Activated CD4-positive, alpha-beta T cell treated with anti-CD3 and anti-CD28 coated beads, Interleukin-2, amount 50 U/mL, for 24 hours (primary cell): ENCODE measurements at places on chromosomes 6 and 20.
A peak's percentile ranks its signal among the peaks of the same experiment; 100 is the strongest.

DNA sequence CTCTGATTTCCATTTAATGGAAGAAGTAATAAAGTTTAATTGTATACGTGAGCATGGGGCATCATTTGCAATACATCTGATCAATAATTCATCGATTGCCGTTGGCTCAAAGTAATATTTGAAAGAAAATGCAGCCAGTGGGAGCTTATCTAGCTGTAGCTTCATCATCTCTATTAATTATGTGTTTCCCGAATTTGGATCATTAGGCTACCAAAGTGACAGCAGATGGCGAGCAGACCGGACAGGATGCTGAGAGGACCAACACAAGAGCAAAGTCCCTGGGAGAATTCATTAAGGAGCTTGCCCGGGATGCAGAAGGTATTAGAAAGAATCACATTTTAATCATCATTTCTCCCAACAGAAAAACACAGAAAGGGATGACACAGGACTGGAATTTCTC, 327.1 kb downstream of the ARHGAP18 start:
- no peak for DNase-seq

- DNase-seq = no peak
These were observed 181.9 kb upstream of the QKI start for GRCh38 chr6:163232649-163233048.

GRCh38 chr6:16804546-16805242, 43.4 kb upstream of the ATXN1 start:
- no peak for DNase-seq

DNA sequence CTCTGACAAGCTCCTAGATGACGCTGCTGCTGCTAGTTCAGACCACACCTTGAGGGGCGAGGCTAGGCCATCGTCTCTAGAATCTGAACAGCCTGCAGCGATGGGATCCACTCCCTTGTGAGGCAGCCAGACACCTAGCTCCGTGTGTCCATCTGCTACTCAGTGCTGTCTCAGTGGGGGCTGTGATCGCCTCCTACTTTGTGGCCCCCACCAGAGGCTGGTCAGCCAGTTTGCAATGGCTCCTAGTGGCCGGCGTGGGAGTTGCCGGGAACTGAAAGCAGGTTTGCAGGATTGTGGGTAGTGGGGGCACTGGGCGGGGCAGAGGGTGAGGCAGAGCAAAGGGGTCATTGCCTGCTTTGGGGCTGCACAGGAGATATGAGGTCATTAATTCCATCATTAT, 2.8 kb downstream of the CCN5 start:
- DNase-seq = no peak

DNA sequence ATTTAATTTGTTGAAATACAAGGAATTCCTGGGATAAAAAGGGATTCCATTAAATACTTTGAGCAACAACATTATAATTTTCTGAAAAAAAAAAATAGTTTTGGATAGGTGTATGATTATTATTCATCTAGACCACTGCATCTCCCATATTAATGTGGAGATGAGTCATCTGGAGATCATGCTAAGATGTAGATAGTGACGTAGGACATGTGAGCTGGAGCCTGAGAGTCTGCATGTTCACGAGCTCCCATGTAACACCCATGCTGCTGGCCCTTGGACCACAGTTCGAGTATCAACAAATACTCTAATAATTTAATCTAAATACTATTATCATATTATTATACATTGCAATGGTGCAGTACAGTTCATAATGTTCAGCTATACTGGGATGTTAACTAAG, 91.6 kb downstream of the EPM2A start:
- DNase-seq = no peak

DNA sequence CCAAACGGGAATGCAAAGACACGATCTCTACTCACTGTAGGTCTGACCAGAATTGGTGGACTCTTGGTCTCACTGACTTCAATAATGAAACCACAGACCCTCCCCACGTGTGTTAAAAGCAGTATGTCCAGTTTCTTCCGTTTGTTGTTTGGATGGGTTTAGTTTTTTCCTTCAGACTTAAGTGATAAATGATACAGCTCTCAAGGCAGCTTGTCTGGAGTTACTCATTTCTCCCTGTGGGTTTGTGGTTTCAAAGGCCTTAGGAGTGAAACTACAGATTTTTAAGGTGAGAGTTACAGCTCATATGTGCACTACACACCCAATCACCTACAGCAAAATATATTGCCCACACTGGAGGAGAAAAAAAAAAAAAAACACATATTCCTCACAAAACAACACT, 86.7 kb upstream of the STMND1 start:
- DNase-seq = peak; percentile 21

DNA sequence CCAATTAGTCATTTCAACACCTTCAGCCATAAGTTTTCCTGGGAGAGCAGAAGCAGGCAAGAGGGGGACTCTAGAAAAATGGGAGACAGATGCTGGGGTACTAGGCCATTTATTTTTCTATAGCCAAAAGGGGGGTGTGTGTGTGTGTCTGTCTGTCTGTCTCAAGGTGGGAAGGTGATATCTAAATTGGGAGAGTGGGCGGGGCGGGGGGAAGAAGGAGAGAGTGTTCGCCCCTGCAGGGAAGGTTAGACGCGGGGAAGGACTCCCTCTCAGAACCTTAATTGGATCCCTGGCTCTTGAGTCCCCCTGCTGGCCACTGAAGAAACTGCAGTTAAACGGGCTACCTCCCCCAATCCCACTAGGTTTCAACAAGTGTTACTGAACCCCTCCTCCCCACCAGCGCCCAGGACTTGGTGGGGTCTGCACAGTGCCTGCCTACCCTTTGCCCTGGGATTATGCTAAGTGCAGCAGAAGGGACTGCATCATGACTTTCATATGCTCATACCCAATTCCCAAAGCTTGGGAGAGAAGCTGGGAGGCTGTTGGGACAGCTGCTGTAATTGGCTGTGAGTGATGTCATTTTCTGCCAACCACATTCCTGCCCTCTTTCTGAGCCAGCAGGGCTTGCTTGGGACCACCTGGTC, 45.8 kb downstream of the FOXP4 start:
- peak; percentile 74 for DNase-seq

DNA sequence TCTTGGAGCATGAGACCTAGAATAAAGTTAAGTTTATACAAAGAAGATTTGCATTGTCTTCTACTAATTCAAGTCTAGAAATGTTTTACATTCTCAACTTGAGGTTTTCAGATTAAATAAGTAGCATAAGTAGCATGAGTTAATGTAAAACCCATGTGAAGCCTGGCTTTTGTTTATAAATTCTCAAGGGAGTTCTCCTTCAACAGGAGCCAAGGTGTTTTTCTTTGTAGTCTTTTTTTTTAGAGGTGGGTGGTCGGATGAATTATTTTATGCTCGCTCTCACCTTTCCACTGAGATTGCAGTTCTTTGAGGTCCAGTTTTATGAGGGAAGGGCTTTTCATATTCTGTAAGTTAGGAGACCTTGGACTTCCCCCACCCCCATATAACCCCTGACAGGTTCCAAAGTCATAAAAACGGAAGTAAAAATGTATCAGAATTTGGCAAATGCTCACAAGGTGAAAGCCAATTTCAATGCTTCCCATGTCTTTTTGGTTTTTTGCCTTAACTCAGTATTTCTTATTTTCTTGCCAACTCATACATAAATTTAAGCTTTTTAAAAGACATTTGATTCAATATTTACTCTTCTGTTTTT, 244.3 kb upstream of the ASCC3 start:
- DNase-seq = no peak

DNA sequence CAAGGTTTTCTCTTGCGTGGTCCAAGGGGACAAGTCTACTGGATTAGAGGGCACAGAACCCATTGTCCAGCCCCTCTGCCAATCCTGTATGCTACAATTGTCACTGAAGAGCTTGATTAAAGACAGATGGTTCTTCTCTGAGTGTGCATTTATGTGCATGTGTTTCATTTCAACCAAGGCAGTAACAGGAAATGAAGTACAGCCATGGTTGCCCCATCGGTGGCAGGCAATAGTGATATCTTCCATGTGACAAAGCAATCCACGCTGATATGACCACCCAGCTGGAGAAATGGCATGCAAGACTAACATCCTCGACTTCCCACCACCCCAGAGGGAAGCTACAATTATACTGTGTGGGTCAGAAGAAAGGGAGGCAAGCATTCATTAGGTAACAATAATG, 85.5 kb downstream of the UNC5CL start:
- DNase-seq = no peak

DNA sequence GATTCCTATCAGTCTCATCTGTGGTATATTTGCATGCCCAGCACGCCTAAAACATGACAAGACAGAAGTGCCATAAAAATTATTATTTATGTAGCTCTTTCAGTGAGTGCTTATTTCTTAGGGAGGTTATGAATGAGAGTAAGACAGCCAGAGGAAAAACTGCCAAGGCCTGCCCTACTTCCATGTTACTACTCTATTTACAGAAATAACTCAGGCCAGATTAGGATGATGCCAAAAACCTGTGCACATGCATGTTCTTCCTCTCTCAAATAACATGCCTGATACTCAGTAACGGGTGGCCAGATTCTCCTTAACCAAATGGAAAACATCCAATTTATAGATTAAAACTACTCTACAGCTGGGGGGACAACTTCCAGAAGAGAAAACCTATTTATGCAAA, 45.7 kb downstream of the ILRUN start:
- DNase-seq = no peak

DNA sequence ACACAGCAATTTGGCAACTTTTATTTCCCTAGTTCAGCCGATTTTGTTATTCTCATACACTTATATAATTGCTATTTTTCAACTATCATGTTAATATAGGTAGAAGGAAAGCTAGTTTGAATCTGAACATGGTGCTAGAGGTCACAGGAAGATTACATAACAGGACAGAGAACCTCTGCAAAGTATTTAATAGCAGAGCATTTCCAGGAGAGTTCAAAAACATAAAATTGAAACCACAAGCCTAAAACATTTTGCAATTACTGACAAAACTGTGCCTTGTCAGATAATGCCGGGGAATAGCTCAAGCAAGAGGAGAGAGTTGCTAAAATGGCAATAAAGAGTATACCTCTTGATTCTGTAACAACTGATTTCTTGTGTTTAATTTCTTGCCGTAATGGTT, 70.8 kb downstream of the TFAP2B start:
- no peak for DNase-seq

DNA sequence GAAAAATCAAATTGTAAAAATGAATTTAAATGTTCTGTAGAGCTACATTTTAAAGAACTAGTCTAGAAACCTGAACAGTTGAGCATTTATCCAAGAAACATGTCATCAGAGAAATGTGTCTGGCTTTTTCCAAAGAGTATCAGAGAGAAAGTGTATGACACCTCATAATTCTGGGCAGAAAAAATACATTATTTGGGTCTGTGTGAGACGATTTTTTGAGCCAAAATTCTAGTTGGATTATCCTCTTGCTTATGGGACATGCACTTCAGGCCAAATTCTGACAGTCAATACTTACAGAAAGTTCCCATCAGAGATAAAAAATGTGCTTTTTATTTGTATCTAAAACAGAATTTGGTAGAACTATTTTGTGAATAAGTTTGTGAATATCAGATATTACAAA, 1242.7 kb downstream of the EPHA7 start:
- DNase-seq = no peak

GRCh38 chr20:43492101-43492500, 15.4 kb upstream of the L3MBTL1 start:
- DNase-seq = no peak

- DNase-seq = no peak
These were observed 84.2 kb downstream of the THEMIS start for GRCh38 chr6:127816643-127817042.

DNA sequence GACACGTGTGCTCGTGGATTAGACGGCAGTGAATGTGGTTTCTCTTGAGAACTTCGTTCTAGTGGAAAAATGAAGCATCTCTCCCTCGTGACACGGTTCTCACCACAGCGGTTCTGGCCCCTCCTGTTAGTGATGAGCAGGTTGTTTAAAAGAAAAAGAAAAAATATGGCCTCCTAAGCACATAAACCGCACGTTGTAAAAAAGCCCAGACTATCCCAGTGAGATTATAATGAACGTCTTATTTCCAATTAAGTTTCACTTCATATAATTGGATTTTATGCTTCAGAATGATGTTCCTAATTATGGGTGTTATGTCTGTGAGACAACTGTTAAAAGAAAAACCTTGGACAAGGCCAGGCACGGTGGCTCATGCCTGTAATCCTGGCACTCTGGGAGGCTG, 74.5 kb upstream of the FRMD1 start:
- no peak for DNase-seq

DNA sequence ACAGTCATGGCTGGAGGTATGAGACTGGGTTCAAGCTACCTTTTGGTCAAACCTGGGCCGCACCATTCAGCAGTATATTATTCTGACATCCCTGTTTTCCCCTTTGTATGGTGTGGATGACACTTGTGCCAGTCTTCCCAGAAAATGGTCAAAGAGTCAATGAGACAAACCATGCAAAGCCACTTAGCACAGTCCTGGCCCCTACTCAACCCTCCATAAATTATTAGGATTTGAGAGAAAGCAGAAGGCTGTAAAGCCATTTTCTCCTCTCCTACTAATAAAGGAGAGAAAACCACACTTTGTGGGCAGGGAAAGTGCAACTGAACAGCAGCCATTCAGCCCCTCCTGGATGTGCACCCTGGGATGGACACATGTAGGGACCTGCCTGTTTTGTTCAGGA, 236.2 kb downstream of the SLC24A3 start:
- no peak for DNase-seq

DNA sequence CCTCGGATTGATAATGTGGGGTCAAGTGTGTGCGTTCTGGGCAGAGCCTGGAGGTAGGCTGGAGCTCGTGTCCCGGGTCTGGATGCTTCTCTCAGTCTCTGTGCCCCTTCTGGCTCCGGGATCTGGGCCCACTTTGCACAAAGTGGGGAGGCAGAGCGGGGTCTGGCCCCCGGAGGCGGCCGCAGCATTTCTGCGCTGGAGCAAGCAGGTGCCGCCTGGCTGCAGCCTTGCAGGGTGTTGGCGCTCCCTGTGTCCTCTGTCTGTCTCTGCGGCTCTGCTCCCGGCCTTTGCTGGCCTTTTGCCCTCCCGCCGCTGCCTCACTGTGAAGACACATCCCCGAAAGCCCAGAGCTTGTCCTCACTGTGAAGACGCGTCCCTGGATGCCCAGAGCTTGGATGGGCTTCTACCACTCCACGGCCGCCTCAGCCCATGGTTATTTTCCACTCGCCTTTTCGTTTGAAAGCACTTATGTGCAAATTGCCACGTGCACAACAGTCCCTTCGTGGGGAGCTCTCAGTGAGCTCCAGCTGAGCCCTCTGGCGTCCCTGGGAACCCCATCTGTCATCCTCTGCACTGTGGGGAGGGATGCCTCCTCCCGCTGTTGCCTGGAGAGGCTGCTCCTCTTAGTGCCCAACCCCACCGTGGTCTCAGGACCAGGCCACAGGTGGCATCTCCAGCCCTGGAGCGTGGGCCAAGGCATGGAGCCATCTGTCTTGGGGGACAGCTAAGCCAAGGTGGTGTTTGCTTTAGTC, 17.4 kb downstream of the SLCO4A1 start:
- no peak for DNase-seq
